ENCODE measurements at places on chromosomes 6 and 20.

DNA sequence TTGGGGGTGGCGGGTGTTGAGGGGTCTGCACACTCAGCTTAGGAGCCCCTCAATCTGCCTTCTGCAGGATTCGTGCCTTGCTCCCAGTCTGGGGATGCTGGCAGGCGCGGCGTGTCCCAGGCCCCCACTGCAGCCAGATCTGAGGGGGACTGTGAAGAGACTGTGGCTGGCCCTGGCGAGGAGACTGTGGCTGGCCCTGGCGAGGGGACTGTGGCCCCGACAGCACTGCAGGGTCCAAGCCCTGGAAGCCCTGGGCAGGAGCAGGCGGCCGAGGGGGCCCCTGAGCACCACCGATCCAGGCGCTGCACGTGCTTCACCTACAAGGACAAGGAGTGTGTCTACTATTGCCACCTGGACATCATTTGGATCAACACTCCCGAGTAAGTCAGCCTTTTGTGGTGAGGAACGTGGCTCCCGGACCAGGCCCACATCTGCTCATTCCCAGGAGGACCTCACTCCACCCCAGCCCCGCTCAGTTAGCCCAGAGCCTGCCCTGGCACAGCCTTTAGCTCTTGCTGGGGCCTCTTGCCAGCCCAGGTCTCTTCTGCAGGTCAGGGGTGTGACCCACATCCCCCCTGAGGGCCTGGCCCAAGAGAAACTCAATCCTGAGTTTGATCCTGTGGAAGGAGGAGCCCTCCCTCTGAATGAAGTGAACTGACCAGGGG lies 1.1 kb downstream of the EDN3 start:
- DNase-seq = no peak

DNA sequence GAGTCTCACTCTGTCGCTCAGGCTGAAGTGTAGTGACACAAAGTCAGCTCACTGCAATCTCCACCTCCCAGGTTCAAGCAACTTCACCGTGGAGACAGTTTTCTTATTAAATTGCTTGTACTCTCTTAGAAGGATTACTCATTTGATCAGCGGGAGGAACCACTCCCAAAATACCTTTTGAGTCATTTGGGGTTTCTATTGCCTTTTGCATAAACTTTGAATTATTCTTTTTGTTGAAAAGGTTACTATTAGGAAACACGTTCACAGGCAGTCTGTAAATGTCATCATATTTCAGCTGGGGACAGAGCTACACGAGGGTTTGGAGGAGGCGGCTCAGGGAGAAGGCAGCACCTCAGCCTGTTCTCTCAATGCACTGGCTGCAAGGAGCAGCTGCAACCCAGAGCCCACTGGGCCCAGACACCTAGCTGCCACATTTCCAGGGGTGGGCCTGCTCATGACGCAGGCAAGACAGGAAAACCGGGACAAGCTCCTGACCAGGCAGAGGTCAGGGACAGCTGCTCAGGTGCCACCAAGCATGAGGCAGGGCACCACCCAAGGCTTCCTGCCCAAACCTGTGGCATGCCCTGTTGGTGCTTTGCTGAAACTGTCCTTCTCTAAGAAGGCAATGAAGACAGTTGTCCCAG lies 205.9 kb downstream of the BMP7 start:
- DNase-seq = no peak

DNA sequence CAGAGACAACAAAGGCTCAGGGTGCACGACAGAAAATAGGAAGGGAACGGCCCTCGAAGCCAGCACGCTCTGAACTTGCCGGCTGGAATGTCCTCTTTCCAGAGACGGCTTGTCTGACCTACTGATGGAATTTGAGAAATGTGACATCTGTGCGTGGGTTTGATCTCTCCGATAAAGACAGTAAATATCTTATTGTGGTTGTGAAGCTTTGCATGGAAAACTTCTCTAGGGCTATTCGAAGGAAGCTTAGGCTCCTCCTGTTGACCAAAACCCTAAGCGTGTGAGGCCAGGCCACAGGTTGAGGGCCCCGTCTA lies 247.3 kb downstream of the ZNF217 start:
- no peak for DNase-seq

DNA sequence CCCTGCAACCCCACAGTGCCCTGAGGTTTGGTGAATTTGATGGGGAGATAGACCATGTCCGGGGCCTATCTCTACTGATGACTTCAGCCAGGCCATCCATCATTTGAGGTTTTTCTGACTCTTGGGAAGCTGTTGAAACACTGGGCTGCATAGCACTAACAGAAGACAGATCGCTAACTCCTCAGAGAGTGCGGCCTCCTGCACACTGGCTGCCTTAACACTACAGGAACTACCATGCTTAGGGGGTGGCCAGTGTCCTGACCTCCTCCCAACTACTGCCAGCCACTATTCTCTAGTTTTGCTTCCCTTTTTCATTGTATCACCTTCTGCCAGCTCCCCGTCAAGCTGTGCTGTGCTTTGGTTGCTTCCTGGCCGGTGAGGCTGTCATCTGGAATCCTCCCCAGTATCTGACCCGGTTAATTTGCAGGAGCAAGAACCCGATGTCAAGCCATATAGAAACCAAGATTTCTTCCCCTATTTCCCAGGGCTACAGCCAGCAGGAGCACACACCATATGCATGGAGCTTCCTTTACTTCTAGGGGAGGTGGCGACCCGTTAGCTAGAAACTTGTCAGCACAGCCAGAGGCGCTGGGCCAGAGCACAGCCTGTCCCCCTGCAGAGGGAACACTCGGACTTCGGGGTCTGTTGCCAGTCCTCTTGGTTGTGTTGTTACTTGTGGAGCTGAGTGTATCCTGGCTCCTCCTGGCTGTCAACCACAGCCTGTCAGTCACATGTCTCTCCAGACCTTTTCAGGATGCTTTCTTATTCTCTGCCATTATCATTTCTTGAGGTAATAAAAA lies 57.3 kb upstream of the TRAF3IP2 start:
- no peak for DNase-seq

DNA sequence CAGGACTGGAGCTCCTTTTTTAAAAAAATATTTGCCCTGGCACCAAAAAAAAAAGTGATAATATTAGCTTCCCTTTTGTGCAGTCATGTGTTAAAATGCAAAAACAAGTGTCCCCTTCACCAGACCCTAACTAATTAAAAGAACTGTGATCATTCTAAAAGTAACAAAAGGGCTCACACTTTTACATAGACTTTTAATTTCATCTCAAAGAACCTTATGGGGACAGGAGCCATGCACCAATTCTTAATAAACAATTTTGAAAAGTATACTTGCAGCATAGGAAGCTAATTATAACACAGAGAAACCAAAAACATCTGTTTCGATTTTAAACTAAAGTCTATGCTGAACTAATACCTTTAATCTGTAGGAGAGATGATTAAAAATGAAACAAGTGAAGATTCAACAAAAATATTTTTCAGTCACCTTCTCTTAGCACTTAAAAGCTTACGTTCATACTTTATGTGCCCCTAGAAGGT lies 17.3 kb downstream of the STX7 start:
- no peak for DNase-seq

DNA sequence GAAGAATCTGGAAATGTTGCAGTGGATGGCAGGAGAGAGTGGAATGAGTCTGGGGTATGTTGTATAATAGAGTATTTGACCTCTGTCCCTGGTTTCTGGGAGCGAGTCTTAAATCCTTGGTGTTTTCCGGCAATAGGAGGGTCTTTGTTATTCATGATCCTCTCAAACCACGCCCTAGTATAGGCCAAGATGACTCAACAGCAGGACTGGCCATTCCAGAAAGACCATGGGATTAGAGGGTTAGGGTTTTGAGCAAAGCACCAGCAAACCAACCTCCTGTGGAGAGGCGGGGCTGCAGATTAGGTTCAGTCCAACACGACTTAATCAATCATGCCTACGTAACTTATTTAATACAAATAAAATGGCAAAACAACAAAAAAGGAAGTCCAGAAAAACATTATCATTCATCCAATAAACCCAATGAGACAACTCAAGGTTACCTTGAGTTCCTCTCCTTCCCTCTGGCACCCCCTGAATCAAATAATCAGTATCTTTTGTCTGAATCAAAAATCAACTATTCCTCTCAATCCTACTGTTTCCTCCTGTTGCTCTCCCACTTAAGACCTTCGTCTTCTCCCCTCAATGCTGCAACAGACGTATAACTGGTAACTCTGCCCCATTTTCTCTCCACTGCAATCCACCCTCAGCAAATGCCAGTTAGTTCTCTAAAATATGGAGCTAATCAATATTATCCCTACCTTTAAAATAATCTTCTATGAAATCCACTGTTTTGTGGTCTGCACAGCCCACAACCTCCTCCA lies 15.5 kb downstream of the HUS1B start:
- no peak for DNase-seq

DNA sequence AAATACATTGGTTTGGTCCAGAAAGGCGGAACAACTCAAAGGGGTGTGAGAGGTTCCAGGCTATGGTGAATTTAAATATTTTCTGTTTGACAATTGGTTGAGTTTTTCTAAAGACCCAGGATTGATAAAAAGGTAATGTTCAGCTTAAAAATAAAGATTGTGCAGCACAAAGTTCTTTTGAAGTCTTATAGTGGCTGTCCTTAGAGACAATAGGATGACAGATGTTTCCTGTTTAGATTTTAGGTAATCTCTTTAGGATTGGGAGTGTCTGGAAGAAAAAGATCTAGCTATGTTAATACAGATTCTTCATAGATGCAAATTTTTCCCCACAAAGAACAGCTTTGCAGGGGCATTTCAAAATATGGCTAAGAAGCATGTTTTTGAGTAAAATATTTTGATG lies 119.7 kb downstream of the GRIK2 start:
- DNase-seq = no peak

DNA sequence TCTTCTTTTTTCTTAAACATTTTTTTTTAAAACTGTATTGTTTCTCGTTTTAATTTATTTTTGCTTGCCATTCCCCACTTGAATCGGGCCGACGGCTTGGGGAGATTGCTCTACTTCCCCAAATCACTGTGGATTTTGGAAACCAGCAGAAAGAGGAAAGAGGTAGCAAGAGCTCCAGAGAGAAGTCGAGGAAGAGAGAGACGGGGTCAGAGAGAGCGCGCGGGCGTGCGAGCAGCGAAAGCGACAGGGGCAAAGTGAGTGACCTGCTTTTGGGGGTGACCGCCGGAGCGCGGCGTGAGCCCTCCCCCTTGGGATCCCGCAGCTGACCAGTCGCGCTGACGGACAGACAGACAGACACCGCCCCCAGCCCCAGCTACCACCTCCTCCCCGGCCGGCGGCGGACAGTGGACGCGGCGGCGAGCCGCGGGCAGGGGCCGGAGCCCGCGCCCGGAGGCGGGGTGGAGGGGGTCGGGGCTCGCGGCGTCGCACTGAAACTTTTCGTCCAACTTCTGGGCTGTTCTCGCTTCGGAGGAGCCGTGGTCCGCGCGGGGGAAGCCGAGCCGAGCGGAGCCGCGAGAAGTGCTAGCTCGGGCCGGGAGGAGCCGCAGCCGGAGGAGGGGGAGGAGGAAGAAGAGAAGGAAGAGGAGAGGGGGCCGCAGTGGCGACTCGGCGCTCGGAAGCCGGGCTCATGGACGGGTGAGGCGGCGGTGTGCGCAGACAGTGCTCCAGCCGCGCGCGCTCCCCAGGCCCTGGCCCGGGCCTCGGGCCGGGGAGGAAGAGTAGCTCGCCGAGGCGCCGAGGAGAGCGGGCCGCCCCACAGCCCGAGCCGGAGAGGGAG lies 580 bp downstream of the VEGFA start:
- DNase-seq = no peak

GRCh38 chr6:44489910-44490604 lies 102.6 kb downstream of the CDC5L start:
- peak; percentile 95 for DNase-seq

DNA sequence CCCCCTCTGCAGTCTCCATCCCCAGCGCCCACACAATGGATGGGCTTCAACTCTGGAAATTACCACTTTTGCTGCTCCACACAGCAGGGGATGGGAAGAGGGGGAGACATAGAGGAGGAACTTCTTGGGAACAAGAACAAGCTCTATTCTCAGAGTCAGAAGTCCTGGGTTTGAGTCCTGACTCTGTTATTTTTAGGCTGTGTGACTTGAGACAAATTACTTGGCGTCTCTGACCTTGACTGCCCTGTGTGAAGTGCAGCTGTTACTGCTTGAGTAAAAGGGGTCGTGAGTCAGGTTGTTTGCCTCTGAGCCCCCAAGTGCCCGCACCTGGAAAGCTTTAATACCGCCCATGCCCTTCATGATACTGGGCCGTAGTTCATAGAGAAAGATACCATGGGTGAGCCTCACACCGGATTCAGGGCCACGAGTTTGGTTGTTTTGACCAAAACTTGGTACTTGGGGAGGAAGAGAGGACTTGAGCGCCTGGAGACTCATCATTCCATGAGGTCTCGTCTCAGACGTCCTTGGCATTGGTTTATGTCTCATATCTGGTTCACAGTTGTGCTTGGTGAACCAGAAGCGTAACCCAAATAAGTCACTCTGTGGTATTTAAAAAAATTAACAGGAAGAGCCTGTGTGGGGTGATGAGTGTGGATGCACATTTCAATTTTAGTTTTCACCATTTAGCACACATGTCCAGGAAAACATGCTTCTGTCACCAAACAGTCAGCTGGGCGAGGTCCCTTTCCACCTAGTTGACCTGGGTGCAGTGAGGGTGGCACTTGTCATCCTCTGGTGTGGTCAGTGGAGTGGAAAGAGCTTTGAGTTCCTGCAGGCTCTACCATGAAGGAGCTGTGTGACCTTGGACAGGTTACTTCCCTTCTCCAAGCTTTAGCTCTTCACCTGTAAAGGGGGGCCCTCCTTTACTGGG lies 75.6 kb downstream of the CDC5L start:
- DNase-seq = no peak

DNA sequence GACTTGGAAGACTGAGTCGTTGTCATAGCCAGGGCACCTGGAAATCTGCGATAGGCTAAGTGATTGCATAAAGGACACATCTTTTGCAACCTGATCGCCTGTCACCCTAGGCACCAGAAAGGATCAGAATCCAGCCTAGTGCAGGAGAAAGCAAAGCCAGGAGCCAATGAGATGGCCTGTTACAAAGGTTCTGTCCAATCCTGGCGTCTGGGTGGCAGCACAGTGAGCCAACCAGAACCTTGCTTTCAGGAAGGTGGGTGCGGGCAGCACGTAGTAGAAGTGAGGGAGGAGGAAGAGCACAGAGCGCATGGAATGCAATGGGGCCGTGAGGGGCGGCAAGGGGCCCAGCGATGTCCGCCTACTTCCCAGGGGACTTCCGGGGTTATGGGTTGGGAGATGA lies 120.4 kb upstream of the GGTLC1 start:
- no peak for DNase-seq

DNA sequence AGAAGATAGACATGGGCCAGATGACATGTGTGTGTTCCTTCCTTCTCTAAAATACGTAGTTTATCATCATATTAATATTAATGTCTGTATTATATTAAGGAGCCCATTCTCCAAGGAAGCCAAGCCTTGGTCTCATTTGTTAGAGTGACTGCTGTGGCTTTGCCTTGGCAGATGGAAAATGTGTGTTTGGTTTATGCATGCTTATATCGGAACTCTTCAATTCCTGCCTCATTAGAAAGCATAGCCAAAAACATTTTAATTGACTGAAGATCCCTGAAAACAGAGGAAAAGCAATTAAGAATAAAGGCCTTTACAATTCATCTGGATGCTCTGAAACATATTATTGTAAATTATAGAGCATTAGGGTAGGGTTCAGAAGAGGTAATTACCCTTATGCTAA lies 106.4 kb downstream of the COL9A1 start:
- no peak for DNase-seq
